ENCODE measurements at places on chromosomes 11 and 22.

DNA sequence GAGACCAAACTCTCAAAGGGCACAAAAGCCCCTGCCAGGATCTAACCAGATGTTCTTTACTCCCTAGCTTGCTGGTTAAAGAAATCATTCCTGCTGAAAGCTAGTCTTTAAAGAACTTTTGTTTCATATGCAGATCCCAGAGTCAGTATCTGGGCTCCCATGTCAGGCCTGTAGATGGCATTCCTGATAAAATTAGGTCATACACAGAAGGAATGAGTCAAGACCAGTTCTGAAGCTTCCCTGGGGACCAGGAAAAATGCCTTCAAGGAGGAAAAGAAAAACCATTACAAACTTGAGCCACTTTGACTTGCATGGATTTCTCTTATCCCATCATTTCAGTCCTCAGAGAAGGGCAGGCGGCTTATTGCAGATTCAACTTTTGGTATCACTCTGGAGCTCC lies 5.9 kb downstream of the DBX1 start:
- DNase-seq = no peak

GRCh38 chr11:122175306-122175705 lies 59.3 kb upstream of the BLID start:
- no peak for DNase-seq

GRCh38 chr22:26139310-26139709 lies 30.0 kb upstream of the SEZ6L start:
- DNase-seq = no peak

DNA sequence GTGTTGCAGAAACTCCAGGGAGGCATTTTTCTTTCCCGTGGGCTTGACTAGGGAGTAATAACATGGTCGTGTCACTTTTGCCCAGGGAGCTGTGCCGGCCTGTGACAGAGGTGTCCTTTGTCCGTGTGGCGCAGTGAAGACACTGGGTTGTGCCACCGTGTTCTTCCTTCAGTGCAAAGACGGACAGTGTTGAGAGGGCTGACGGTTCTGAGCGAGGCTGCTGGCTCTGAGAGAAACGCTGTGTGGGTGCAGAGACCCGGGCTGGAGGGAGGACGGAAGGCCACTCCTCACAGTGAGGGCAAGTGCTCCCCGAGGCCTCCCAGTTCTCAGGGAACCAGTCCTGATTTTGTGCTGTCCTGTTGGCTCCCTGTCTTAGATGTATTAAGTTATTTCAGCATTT lies 20.2 kb downstream of the NUP50 start:
- DNase-seq = no peak

GRCh38 chr11:44625759-44626523 lies 60.5 kb downstream of the CD82 start:
- no peak for DNase-seq

DNA sequence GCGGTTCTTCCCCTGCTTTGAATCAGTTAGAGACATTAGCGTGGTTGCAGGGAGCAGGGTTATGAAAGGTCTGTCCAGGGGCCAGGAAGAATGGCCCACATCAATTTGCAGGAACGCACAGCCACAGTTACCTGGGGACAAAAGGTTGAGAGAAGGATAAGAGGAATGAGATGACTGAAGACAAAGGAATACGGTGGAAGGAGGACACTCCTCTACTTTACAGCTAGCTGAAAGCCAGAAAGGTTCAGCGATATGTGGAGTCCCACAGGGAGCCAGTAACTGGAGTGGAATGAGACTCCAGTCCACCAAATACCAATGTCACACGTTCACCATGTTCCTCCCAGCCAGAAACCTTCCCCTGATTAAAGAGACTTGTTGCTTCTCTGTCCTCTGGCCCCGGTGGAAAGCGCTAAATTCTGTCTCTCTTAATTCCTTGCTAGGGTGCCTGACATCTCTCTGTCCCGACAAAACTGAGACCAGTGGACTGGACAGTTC lies 10.7 kb downstream of the XNDC1N start:
- no peak for DNase-seq

DNA sequence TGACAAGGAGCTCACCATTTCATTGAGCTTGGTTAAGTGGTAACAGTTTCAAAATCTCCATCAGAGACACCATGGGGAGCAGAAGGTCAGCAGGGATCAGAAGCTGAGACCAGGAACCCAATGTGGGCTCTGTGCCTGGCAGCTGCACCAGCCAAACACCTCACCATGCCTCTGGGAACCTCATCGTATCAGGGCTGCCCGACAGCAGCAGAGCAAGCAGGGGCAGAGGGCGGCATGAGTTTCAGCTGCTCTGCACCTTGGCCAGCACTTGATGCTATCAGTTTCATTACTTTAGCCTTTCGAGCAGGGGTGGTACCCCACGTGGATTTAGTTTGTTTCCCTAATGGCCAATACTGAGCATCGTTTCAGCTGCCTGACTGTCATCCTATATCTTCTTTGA lies 77.8 kb downstream of the DGCR2 start:
- DNase-seq = no peak
